Ovary (tissue), 10 donors: ENCODE measurements at places on chromosomes 12 and 14.

DNA sequence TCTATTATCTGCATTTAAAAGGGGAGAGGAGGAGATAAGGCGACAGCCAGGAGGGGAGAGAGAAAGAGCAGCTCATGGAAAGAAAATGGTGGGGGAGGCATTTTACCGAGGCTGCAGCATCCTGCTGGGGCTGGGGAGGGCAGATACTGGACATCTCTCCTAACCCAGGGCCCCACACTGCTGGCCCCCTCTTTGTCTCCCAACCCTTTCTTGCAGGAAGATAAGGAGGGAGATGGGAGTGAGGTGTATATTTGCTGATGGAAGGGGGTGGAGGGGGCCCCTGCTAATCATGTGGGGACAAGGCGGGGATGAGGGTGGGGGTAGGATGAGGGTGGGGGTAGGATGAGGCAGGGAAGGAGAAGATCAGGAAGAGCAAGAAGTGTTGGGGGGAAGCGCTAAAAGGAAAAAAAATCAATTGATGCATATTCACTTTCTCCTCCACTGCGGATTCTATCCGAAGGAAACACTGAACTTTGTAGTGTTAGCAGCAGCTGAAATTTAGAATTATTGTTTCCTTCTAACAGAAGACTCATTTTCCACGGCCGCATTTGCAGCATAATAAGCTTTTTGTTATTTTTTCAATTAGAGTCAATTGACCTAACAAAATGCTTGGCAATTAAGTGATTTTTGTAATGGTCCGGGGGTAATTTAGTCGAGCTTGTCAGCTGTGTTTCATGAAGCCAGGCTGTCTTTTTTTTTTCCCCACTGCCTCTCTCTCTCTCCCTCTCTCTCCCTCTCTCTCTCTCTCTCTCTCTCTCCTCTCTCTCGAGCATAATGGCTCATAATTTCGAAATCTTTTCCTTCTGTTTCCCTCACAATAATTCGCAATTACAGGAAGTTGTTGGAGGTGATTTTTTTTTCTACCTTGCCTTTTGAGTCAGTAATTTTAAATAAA is 1134.6 kb downstream of the BCL11B start:
- no peak for DNase-seq

DNA sequence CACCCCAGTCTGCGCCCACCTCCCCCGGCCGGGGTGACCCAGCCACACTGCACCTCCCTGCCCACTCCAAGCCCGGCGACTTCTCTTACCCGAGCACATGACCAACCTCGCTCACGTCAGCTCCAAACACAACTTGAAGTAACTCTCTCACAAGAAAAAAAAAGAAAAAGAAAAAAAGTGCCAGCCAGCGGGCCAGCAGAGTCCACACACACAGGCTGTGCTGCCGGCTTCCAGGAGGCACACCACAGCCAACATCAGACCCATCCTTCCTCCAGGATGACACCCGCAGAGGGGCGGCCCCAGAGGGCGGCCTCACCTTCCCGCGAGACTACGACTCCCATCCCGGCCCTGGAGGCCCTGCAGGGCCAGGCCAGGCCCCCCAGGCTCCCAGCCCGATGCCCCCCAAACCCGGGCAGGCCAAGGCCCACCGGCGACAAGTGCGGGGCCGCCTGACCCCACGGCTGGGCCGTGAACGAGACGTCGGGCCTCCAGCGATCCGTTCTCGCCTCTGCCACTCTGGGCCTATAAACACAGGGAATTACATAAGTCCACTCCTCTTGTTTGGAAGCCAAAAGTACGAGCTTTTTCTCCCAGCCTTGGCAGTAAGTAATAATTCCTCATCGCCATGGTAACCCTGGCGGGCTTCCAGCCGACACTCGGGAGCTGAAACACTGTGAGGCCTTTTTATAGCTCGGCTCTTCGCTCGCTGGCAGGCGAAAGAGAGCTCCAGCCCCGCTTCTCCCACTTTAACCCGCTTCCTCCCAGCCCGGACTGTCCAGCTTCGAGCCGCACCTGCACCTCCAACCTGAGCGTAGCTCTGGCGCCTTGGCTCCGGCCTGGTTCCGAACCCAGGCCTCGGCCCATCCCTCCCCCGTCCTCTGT is 49.1 kb downstream of the NCOR2 start:
- DNase-seq = peak; percentile 100

DNA sequence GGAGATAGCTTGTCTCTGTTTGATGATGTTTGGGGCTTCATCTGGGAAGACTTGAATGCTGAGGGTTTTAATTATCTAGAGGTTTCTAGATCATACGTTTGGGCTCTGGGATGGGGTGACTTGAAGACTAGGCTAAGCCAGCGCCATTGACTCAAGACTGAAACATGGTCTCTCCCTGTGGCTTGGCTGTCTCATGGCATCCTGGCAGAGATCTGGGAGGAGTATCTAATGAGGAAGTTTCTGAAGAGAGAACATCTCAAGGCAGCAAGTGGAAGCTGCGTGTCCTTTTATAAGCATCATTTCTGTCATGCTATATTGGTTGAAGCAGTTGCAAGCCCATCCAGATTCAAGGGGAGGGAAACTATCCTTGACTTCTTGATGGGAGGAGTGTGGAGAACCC is 104.8 kb downstream of the UNC79 start:
- DNase-seq = no peak

- no peak for DNase-seq
These were observed 29.4 kb downstream of the CCNK start for GRCh38 chr14:99510556-99511139.

- no peak for DNase-seq
These were observed 233.8 kb downstream of the FBXL14 start for GRCh38 chr12:1360441-1361210.

- no peak for DNase-seq
These were observed 386.3 kb upstream of the TMTC1 start for GRCh38 chr12:30169839-30170591.

GRCh38 chr14:76901171-76902055 is 75.2 kb downstream of the LRRC74A start:
- no peak for DNase-seq

GRCh38 chr14:21343035-21343794 is 40.6 kb downstream of the SUPT16H start:
- DNase-seq = no peak

DNA sequence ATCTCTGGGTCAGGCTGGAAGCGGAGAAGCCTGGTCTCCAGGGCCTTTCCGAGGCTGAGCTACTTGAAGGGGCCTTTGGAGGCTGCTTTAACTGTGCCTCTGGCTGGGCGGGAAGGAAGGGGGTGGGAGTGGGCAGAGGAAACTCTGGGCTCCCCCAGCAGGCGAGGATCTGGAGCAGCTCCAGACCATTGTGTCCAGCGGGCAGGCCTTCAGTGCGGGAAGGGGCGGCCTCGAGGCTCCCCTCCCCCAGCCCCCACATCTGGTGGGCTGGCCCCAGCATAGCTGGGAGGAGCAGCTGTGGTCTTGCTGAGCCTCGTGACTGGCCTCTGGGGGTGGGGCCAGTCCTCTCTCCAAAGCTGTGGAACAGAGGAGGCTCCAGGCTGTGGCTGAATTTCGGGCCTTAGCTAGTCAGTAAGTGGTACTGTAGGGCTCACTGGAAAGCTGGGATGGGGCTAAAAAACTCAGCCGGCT is 3.4 kb downstream of the TAMALIN start:
- DNase-seq = peak; percentile 93

- no peak for DNase-seq
These were observed 5.0 kb downstream of the CLEC12B start for GRCh38 chr12:10015450-10015849.

GRCh38 chr12:62435303-62436163 is 31.1 kb upstream of the MON2 start:
- peak; percentile 37 for DNase-seq

DNA sequence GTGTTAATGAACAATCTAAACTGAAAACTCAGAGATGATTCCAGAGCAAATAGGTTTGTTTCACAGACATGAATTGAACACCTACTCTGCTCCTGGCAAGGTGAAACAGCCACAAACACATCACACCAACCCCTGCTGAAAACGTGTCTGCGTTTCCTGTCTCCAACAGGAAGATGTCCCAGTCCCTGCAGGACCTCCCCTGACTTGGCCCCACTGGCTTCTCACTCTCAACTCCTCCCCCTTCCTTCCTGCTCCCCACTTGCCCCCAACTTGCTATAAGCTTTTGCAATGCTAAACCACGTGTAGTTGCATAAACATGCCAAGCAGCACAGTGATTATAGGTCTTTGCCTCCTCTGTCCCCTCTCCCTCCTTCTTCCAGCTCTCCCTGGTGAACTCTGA is 567.6 kb downstream of the BCL11B start:
- DNase-seq = no peak

DNA sequence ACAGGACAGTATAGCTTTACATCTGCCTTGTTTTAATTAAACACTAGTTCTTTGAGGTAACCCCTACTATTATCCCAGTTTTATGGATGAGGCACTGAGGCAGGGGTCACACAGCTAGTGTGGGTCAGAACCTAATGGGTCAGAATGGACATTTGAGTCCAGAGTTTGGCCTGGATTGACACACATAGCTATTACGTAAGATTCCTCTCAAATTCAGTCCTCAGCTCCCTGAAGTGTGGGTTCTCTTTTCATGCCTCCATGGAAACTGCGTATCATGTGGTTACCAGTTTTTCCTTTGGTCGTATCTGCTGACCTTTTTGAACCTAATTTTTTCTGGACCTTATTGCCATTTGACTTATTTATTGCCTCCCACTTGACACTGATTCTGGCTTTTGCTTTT is 40.4 kb downstream of the PSEN1 start:
- DNase-seq = no peak

DNA sequence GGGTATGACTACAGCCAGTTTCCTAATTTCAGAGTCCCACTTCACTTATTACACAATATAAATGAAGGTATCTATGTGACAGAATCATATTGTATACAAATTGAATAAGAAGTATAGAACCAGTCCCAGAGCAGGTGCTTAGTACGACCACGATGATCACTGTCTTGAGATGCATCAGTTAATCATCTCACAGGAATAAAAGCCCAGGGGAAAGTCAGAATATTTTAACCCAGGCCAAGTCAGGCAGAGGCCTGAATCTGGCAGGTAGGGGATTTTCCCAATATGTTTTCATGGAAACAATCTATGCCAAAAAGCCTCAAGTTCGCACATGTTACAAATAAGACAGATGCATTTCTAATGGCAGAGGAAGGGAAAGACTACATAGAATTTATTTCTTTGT is 758.4 kb downstream of the BCL11B start:
- no peak for DNase-seq

DNA sequence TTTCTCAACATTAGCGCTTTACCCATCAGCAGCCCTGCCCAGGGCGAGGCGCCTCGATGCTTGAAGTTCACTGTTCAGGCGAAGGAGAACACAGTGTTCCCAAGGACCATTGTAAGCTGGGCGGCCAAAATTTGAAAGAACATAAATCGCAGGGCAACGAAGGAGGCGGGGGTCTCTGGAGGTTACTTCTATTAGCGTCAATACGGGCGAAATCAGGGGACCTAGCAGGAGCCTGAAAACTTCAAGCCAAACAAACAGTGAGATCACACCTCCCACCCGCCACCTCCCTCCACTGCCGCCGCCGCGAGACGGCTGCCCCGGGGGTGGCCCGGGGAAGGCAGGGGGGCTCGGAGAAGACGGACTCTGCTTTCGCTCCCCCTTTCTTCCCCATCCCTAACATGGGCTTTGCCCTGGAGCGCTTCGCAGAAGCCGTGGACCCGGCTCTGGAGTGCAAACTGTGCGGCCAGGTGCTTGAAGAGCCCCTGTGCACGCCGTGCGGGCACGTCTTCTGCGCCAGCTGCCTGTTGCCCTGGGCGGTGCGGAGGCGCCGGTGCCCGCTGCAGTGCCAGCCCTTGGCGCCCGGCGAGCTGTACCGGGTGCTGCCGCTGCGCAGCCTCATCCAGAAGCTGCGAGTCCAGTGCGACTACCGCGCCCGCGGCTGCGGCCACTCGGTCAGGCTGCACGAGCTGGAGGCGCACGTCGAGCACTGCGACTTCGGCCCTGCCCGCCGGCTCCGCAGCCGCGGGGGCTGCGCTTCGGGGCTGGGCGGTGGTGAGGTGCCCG is at the start of gene PDZRN4:
Gene PDZRN4, plus strand, starts transcription at position 263 of the 783 bp plus-strand sequence.
- DNase-seq = peak; percentile 20

GRCh38 chr12:118582863-118583262 is 206.5 kb downstream of the SUDS3 start:
- DNase-seq = no peak

GRCh38 chr12:97305651-97306050 is 157.0 kb upstream of the RMST start:
- no peak for DNase-seq

DNA sequence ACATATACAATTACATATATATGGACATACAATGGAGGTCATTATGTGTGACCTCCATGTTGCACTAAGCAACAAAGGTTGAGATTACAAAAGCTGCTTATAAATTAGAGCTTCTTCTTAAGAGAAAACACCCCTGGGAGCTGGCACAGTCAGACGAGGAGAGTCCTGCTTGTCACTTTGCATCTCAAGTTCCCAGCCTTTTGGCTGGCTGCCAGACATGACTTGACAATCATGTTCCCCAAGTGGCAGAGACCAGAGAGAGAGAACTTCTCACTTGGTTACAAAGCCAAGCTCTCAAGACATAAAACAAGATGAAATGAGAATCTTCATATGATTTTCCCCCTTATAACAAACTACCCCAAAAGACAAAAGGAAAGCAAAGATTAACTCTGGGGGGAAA is 8.5 kb upstream of the SYNJ2BP start:
- DNase-seq = no peak

DNA sequence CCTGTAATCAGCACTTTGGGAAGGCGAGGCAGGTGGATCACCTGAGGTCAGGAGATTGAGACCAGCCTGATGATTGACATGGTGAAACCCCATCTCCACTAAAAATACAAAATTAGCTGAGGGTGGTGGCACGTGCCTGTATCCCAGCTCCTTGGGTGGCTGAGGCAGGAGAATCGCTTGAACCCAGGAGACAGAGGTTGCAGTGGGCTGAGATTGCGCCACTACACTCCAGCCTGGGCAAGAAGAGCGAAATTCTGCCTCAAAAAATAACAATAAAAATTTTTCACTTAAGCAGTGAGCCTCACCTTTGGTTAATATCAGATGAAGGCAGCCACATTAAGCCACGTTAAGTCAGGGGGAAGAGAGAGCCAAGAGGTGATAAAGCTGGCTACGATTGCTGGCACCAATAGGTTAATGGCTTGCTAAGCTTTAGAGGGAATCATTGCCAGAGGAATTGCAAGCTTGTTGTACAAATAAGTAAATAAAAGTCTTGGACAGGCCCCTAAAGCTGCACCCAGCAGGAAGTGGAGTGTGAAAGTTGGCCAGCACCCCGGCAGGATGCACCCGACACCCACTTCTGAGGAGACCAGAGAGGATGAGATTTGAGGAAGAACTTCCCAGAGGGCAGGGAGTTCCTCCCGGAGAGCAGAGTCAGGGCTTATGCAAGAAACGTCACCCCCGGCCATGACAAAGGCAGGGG is 41.3 kb upstream of the TESC start:
- no peak for DNase-seq

GRCh38 chr12:617304-617915 is 45.8 kb downstream of the NINJ2 start:
- DNase-seq = peak; percentile 37

- DNase-seq = no peak
These were observed 26.1 kb downstream of the KMT5A start for GRCh38 chr12:123410041-123410412.

DNA sequence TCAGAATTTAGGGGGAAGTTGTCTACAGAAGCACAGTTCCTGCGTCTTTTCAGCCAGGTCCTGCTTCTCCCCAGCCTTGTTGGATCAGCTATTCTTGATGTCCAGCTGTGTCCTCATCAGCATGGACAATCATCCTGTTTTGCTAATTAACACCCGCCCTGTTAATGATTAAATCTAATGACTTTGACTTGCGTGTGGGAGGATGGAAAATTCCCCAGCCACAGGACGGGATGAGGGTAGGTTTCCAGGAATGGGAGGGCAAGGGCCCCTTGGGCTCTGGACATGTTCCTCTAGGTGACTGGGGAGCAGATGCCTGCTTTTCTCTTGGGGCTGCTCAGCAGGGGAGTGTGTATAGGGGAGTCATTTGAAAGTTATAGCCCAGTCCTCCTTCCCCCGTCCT is 5.3 kb upstream of the PPP1R1A start:
- DNase-seq = no peak
